ENCODE measurements at places on chromosomes 2 and 18. TPM values are rescaled to one million over a fixed set of nuclear protein-coding genes. Genes with fewer than 3 reads are reported as not detected.

COLEC11 gene
- 0.30 TPM for total RNA-seq

NEURL3 gene
- 0.27 TPM for total RNA-seq

MEIS1 gene
- total RNA-seq, result 54.7 TPM

- no peak overlapping the region for H3K27ac ChIP-seq
- H3K4me3 ChIP-seq, result no peak overlapping the region
- no peaks in the 10 kb centered on the region for H3K36me3 ChIP-seq
- no peak for DNase-seq
- H3K4me1 ChIP-seq, result no peaks in the 10 kb centered on the region
Observed at GRCh38 chr2:110854355-110855081, 122.1 kb downstream of the ACOXL start.

DNA sequence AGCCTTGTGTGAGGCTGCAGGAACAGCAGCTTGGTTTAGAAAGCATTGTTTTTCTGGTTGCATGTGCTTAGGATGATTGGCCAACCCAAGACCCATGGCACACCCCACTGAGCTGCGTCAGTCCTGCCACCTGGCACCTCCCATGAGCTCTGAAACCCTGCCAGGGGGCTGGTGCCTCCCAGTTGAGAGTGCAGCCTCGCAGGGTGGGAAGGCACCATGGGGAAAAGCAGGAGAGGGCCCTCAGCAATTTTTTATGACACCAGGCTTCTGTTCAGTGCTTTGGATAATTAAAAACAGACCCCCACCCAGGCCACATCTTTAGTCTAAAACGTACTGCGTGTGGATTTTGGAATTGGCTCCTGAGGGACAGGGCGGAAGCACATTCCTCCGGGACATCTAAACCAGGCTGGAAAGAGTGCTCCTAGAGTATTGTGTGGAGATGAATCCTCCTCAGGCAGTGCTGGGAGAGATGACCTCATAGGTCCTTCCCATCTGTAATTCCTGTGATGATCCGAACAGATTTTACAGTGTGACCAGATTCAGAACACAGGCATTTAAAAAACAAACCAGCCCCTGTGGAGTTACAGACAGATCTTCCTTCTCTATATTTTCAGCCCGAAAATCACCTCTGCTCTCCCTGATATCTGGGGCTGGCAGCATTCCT lies 438.3 kb downstream of the ZNF521 start:
- no peaks in the 10 kb centered on the region for H3K4me1 ChIP-seq
- no peak for DNase-seq
- no peak overlapping the region for H3K27ac ChIP-seq
- H3K27me3 ChIP-seq, result no peaks in the 10 kb centered on the region
- H3K36me3 ChIP-seq, result no peaks in the 10 kb centered on the region

DNA sequence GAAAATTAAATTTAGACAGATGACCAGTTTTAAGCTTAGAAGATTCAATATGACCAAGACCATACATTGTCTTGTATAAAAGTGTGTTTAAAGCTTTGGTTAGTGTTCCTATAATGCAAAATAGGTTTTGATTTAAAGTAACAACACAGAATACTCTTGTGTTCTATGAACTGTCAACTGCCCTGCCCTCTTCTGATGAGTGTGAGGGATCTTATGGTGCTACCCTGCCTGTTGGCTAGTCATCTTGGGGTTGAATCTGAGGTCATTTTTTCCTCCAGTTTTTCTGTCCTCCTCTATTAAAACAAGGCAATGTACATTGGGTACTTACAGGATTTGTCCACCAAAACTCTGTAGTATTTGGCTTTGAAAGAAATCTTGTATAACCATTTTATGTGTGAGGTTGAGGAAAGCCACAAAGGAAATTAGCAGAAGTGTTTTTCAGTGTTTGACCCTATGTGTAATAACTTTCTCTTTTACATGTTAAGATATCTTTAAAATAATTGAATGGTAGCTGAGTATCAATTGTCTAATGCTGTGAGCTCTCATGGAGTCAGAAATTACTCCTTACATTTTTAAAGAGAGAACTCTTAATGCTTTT lies 129.1 kb downstream of the SPTBN1 start:
- no peak overlapping the region for H3K27ac ChIP-seq
- no peaks in the 10 kb centered on the region for H3K27me3 ChIP-seq
- peaks cover 87% of the 10 kb centered on the region for H3K4me1 ChIP-seq

GRCh38 chr2:216215658-216216390 lies 106.7 kb downstream of the XRCC5 start:
- DNase-seq, result no peak
- no peak overlapping the region for H3K4me3 ChIP-seq
- peaks cover 7% of the 10 kb centered on the region for H3K4me1 ChIP-seq
- no peak overlapping the region for H3K27ac ChIP-seq
- no peaks in the 10 kb centered on the region for H3K27me3 ChIP-seq
- H3K36me3 ChIP-seq, result no peaks in the 10 kb centered on the region

DNA sequence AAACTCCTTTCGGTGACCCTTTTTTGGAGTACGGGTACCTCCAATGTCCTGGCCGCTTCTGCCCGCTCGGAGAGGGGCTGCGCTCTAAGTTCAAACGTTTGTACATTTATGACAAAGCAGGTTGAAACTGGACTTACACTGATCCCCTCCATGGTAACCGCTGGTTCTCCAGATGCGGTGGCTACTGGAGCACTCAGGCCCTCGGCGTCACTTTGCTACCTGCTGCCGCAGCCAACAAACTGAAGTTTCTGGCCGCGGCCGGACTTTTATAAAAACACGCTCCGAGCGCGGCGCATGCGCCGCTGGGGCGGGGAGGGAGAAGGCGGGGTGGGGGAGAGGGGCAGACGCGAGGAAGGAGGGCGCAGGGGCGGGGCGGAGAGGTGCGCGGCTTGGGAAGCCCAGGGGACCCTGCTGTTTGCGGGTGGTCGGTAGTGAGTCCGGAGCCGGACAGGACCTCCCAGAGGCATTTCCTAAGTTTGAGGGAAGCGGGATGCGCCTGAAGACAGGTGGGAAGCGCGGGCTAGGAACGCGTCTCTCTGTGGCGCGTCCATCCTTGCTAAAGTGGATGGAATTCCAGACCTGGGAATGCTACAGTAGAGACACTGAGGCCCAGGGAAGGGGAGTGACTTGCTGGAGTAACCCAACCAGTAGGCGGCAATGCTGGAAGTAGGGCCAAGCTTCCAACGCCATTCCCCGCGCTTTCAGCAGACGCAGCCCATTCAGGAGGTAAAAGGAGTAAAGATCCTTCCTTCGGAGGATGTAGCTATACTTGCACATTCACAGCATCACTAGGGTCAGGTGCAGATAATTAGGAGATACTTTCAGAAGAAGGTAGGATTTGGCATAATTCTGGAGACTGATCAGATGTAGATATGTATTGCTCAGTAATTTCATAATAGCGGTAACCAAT lies at the start of gene CXCR4:
TSS of gene CXCR4 (minus strand) at position 241 of the 910 bp plus-strand sequence. CDS start at position 152, 89 bp downstream.
- peaks cover 16% of the 10 kb centered on the region for H3K36me3 ChIP-seq
- peak within 1 kb of the TSS; percentile 85 for H3K27ac ChIP-seq
- DNase-seq, result peak; percentile 87
- H3K4me1 ChIP-seq, result peaks cover 54% of the 10 kb centered on the region

- DNase-seq, result no peak
- no peak overlapping the region for H3K27ac ChIP-seq
- no peaks in the 10 kb centered on the region for H3K27me3 ChIP-seq
- no peaks in the 10 kb centered on the region for H3K36me3 ChIP-seq
- no peaks in the 10 kb centered on the region for H3K4me1 ChIP-seq
Observed at GRCh38 chr2:151020411-151020810, 241.3 kb downstream of the RBM43 start.

NEU2 gene
- not detected for total RNA-seq

DNA sequence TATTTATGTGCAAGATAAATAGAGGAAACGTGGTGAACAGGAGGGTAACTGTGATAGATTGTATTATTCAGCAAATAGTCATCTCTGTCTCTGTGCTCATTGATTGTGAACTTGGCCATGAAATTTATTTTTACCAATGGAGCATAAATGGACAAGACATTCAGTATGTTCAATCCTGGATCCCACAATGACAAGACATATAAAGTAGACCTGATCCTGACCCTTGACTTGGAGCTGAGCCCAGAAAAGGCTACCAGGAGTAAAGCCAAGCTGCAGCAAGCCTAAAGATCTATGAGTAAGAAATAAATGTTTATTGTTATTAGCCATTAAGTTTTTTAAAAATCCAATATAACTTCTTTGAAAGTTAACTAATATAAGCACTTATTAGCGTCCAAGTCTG lies 531.2 kb downstream of the PIK3C3 start:
- H3K36me3 ChIP-seq, result no peaks in the 10 kb centered on the region
- no peaks in the 10 kb centered on the region for H3K27me3 ChIP-seq
- no peak for DNase-seq
- no peaks in the 10 kb centered on the region for H3K4me1 ChIP-seq
- no peak overlapping the region for H3K4me3 ChIP-seq

DNA sequence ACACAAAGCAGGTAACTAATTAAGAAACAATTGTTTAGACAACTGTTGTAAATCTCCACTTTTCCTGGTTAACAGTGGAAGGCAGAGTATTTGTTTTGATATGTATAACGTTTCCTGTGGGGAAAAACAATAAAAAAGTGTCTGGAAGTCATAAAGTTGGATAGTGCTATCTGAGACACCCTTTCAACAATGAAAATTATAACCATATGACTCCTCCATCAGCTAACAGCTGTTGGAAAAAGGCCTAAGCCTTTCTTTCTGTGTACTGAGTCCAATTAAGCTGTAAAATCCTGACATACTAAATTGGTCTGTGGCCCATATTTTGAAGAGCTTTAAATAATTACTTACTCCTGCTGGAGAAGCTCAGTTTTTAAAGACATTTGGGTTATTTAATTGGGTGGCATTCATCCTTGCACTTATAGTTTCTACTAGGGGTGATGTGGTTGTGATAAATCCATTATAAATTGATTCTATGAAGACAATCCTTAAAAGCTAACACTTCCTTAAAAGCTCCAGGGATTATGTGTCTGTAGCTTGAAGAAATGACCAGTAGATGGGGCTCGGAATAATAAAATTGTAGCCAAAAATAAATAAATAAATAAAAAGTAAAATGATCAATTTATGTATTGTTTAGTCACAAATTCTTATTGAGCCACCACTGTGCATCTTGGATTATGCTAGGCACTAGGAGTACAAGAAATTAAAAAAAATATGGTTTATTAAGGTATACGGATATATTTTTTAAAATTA lies 698.1 kb upstream of the NXPH2 start:
- H3K27me3 ChIP-seq, result no peaks in the 10 kb centered on the region
- no peaks in the 10 kb centered on the region for H3K36me3 ChIP-seq
- no peak for DNase-seq
- H3K4me1 ChIP-seq, result no peaks in the 10 kb centered on the region
- H3K27ac ChIP-seq, result no peak overlapping the region
- H3K4me3 ChIP-seq, result no peak overlapping the region

DNA sequence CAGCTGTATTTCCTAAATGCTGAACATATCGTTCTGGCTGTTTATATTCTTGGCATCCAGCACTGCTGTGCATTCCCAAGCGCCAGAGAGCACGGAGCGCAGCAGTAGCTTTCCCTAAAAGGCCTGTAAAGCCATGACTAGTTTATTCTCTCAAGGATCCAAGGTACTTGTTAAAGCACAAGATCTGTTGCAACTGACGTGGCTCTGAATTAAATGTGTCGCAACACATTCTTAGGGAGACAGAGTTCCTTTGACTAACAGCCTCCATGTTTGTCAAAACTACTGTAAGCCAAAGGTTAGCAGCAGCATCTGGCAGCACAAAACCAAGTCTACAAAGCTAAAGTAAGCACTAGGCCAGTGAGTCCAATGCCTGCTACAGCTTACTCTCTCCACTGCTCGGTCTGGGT lies 188.6 kb upstream of the FN1 start:
- peak overlapping the region; percentile 57 for H3K27ac ChIP-seq
- DNase-seq, result peak; percentile 54
- H3K27me3 ChIP-seq, result no peaks in the 10 kb centered on the region
- peaks cover 18% of the 10 kb centered on the region for H3K4me1 ChIP-seq
- H3K36me3 ChIP-seq, result no peaks in the 10 kb centered on the region

- no peak overlapping the region for H3K4me3 ChIP-seq
- H3K27ac ChIP-seq, result no peak overlapping the region
- no peaks in the 10 kb centered on the region for H3K36me3 ChIP-seq
- no peaks in the 10 kb centered on the region for H3K27me3 ChIP-seq
- DNase-seq, result no peak
Observed at GRCh38 chr2:168722592-168722991, 79.8 kb upstream of the NOSTRIN start.

CFAP65 gene
- 7.6 TPM for total RNA-seq

DNA sequence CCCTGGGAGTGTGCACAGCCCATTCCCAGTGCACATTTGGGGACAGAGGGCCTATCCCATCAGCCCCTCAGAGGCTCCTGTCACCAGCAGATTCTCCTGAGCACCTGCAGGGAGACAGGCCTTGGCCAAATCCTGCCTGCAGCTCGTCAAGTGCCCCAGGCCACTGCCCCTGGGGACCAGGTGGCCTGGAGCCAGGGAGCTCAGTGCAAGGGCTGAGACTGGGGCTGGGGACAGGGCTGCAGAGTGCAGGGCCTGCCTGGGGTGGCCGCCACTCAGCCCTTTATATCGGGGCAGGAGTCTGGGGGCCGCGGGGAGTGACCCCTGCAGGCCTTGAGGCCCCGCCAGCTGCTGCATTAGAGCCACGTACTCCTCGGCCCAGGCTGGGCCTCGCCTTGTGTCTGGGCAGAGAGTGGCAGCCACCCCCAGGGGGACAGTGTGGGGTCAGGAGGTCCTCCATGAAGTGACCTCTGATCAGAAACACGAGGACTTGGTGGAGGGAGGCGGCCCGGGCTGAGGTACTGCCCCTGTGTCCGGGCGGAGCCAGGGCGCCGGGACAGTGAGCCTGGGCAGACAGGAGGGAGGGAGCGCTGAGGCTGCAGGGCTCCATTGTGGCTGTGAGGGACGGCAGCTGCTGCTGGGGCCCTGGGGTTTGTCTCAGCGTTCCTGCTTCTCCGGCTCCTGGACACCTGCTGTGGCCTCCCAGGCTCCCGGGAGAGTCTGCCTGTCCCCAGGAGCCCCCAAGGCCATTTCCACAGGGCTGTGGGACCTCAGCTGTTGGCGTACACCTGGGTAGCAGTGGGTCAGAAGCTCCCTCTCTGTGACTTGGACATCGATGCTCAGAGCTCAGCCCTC lies 24.2 kb downstream of the GPC1 start:
- H3K4me3 ChIP-seq, result no peak overlapping the region
- DNase-seq, result peak; percentile 46
- peaks cover 9% of the 10 kb centered on the region for H3K4me1 ChIP-seq
- no peak overlapping the region for H3K27ac ChIP-seq

SMYD1 gene
- not detected for total RNA-seq

DNA sequence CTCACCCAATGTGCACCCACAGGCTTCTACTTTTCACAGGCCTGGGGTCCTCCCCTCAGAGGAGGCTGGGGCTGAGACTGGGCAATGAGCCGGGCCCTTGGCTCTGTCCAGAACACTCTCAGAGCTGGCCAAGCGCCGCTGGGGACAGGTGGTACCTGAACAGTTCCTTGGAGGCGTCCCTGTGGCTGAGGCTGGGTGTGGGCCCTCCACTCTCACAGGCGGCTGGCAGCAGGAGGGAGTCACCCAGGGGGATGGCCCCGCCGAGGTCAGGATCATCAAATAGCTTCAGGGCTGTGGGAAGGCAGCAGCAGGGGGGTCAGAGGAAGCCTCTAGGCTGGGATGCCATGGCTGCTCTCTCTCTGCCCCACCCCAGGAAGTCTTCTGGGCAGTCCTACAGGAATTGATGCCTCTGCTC lies 27.1 kb downstream of the HS1BP3 start:
- H3K27me3 ChIP-seq, result no peaks in the 10 kb centered on the region
- H3K4me1 ChIP-seq, result peaks cover 30% of the 10 kb centered on the region
- H3K27ac ChIP-seq, result no peak overlapping the region
- DNase-seq, result peak; percentile 43
- H3K36me3 ChIP-seq, result peaks cover 61% of the 10 kb centered on the region

Measured in lower lobe of right lung (tissue), 2 donors.